ENCODE measurements at places on chromosomes 16 and 17.

- no peak for DNase-seq
Measured at GRCh38 chr17:58873926-58874325, 118.3 kb downstream of the PPM1E start.

DNA sequence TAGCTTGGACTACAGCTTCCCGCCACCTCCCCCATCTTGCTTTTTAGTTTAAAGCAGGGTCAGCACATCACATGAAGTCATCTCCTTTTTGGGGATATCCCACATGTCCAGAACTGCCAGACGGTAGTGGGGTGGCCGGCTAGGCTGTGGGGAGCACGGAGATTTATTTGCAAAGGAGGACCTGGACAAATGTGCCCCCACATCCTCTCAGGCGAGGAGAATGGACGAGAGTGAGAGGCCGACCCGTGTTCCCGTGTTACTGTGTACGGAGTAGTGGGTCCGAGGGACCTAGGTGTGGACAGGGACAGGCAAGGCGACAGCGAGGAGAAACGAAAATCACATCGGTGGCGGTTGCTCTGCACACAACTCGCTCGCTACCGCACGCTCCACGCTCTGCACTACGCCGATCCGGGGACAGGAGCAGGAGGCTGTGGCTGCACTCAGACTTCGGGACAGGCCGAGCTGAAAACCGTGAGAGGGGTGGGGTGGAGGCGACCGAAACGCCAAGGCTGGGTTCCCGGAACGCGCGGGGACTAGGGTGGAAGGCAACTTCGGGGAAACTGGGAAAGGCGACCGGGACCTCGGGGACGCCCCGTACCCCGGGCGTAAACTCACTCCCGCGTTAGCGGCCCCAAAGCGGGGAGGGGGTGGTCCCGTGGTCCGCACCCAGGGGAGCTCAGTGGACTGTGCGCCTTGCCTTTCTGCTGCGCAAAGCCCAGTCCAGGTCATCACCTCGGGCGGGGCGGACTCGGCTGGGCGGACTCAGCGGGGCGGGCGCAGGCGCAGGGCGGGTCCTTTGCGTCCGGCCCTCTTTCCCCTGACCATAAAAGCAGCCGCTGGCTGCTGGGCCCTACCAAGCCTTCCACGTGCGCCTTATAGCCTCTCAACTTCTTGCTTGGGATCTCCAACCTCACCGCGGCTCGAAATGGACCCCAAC, at the start of gene MT1A:
Gene MT1A, plus strand, starts transcription at position 853 of the 937 bp plus-strand sequence. Its CDS starts 73 bp downstream, at position 926.
- no peak for DNase-seq

DNA sequence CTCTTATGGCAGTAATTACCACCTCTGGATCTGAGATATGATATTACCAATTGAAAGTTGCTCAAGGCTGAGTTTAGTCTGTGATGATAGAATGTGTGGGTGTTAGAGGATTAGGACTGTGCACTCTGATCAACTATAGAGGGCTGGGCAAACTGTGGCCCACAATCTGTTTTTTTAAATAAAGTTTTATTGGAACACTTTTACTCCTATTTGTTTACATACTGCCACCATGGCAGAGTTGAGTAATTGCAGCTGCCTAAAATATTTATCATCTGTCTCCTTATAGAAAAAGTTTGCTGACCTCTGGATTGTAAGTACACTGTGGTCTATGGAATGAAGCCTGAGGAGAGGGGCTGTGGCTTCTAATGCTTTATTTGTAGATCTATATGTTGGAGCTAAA, 71.5 kb upstream of the N4BP1 start:
- no peak for DNase-seq

GRCh38 chr17:79331492-79331891, 256.9 kb downstream of the ENGASE start:
- DNase-seq: no peak

- no peak for DNase-seq
Measured at GRCh38 chr17:66438101-66438500, 135.7 kb downstream of the PRKCA start.

GRCh38 chr16:50037662-50038220, 12.7 kb downstream of the CNEP1R1 start:
- DNase-seq: no peak

GRCh38 chr16:86027373-86028126, 128.6 kb downstream of the IRF8 start:
- no peak for DNase-seq

- DNase-seq: no peak
Measured at GRCh38 chr16:25841761-25842160, 150.0 kb downstream of the HS3ST4 start.

DNA sequence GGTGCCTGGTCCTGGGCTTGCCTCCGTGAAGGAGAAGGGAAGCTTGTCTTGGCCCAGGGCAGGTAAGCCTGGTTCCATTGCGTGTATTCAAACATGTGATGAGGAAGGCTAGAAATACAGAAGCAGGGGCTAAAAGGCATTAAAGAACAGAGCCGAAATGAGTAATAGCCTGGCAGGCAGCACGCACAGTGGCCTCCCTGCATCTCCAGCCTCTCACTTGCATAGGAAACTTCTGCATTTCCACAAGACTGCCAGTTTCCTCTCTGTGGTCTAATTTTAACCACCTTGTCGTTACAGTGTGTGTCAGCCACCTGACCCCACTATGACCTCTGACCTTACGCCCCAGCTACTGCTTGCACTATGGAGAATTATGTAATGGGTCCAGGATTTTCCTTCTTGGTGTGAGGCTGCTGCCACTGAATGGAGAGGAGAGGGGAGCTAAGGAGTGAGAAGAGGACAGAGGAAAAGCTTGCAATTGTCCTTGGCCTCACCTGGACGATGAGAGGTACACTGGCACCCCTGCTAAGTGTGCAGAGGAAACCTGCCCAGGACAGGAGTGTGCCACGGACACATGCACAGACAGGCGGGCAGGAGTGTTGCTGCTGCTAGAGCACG, 32.8 kb downstream of the HIC1 start:
- no peak for DNase-seq

DNA sequence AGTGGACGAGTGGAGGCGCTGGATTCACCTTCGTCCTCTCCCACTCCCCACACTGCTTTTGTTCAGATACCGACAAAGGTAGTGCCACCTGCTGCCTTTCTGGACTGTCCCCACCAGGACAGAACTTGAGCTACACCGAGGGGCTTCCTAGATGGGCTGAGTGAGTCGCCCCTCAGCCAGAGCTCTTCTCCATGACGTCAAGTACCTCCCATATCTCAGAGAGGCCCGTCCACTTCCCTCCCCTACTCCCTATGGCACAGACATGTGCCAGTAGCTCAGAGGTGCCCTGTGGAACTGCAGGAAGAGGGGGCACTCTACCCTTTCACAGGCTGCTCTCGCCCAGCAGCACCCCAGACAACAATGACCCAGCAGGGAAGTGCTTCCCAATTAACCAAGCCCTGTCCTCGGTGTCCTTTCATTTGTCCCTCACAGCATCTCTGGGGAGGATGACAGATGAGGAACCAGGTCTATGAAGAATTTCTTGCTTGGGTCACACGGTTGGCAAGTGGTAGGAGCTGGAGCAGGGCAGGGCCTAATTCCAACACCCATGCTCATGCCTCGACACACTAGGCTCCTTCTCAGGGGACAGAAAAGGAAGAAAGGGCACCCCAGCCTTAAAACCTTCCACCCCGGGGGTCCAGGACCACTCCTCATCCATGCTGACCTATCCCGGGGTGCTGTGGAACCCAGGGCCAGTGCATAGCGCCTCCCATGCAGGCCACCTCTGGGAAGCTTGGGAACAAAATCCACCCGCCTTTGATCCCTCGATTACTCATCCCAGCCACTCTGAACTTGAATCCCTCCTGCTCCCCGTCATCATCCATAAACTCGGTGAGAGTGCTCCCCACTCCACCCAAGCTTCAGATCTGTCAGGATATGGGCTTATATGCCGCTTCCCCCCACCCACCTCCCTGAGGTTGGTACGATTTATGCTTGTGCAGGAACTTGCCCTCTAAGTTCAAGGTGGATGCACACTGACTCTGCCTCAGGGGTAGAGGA, 51.7 kb downstream of the WNT3 start:
- DNase-seq: no peak

DNA sequence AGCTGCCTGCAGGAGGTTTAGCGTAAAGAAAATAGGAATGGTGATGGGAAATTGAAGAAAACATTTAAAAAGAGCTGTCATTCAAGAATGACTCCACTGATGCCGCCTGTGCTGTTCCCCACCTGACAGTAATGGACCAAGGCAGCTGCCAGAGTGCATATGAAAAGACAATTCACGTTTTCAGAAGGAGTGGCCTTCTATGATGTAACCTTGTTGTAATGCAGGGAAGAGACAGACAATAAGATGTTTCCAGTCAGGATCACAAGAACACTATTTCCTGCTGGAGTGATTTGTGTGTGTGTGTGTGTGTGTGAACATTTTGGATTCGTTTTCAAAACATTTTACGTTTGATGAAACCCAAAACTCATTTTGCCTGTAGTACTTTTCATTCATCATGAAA, 203.7 kb downstream of the LGALS9B start:
- no peak for DNase-seq

GRCh38 chr17:83101805-83102480, 22.5 kb downstream of the METRNL start:
- DNase-seq: no peak

DNA sequence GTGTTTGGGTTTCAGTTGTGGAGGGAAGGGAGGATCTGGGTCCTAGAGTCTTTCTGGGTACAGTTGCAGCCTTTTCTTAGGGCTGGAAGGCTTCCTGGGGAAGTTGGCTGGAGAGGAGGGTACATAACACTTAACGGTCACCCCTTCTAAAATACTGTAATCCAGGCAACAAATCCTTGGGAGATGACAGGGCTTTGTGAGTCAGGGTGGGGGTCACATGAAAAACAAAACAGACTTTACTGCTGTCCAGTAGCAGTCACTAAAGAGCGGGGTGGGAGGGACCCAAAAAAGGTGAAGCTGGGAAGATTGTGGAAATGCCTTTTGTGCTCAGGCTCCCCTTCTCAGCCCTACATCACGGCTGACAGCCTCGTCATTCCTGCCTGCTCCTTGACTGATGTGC, 6.3 kb downstream of the SAP30BP start:
- DNase-seq: no peak

DNA sequence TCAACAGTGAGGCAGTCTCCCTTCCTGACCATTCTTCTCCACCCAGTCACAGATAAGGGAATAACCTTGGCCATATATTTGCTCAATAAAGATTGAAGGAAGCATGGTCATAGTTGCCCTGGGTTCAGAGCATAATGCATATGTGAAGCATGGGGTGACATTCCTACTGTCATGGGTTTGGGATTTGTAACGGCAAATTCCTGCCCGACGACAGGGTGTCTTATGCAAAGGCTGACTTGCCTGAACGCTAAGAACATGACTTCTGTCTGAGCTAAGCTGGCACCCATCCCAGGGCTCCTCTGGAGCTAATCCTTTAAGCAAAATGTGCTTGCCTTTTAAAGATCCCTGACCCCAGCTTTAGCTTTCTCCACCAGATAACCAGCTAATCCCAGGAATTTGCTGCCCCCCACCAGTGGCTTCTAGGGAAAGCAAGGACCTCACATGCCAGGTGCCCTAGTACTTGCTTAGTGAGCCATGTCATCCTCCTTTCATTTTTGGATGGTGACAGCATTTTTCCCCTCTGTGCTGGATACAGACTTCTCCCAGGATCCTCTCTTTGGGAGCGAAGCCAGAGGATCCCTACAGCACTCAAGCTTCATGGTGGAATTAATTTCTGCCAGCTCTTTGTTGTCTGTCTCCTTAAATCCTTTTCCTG, 11.7 kb downstream of the SLC7A6OS start:
- no peak for DNase-seq

DNA sequence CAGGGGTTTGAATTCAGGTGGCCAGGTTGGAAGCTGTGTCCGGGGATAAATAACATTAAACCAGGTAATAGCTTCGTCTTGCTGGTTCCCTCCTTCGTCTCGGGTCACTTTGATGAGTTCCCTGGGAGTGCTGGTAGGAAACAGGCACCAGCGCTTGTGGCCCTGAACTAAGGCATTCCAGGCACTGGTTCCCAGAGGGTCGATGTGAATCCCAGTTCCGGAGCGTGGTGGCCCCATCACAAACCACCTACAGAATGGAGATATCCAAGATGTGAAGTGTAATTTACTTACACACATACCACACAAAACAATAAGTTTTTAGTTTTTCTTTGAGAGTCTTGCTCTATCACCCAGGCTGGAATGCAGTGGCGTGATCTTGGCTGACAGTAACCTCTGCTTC, 2.6 kb downstream of the JMJD6 start:
- DNase-seq: no peak

GRCh38 chr17:32910769-32911168, 17.2 kb upstream of the TMEM98 start:
- no peak for DNase-seq

DNA sequence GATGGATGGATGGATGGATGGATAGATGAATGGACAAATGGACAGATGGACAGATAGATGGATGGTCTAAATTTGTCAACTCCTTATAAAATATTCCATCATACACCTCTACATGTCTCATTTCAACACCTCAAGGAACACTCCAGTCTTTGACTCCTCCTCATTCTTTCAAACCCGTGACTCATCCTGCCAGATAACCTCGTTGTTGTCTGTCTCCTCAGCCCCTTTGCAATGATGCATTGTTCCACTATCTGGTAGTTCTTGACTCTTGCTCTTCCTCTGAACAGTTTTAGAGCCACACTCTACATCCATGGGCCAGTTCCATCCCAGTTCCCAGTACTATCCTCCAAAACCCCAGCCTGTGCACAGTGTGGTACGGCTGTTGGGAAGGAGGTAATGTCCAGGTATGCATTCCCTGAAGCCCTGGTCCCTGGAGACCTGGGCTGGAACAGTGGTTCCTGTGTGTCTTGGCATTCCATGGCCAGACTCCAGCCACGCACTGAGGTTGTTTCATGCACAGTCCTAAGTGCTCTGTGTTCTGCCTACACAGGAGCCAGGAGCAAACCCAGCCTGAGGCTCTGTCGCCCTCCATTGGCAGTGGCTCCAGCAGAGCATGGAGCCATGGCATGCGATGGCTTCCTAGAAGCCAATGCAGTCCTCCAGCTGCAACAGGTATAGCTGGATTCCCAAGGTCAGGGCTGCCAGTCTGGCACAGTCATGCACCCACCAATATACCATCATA, 105.7 kb downstream of the C17orf67 start:
- no peak for DNase-seq

DNA sequence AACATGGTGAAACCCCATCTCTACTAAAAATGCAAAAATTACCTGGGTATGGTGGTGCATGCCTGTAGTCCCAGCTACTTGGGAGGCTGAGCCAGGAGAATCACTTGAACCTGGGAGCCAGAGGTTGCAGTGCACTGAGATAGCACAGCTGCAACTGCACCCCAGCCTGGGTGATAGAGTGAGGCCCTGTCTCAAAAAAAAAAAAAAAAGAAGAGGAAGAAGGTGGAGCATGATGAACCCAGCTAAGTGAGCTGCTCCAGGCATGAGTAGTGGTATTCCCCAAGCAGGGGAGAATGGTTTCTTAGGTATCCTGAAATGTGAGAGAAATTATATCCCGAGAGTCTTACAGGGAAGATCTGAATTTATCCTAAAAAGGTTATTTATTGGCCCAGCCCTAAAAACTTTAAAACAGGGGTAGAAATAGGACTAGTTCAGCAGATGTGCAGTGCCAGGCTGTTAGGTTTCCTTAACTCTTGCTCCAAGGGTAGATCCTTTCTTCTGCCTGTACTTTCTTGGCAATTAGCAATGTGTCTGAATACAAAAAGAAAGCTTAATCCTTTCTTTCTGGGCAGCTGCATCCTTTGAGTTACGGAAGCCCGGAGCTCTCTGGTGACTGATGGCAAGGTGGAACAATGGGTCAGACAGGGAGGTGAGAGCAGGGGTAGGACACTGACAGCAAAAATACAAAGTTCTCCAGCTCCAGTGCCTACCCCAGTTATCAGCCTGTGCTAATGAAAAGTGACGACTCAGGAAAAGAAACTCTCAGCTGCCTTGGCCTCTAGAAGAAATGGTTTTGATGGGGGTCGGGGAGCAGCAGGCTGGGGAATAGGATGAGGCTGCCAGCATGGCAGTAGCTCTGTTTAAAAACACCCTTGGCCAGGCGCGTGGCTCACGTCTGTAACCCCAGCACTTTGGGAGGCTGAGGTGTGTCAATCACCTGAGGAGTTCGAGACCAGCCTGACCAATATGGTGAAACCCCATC, 36.5 kb upstream of the TOB1 start:
- DNase-seq: no peak
